ENCODE measurements at places on chromosomes 4 and X.

DNA sequence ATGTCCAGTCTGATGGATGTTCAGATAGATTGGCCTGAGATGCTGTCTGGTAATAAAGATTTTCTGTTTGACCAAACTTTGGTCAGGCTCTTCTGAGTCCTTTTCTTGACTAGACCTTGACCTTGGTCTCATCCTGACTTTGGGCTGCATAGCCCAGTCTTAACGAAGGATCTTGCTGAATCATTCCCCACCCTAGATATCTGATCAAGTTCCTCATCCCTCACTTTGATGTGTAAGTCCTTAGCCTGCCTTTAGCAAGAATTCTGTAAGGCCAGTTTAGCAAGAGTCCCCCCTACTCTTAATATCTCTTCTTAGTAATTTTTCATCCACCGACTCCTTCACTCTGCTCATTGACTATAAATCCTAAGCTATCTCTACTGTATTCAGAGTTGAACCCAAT lies 244.4 kb upstream of the JADE1 start:
- no peak for DNase-seq

DNA sequence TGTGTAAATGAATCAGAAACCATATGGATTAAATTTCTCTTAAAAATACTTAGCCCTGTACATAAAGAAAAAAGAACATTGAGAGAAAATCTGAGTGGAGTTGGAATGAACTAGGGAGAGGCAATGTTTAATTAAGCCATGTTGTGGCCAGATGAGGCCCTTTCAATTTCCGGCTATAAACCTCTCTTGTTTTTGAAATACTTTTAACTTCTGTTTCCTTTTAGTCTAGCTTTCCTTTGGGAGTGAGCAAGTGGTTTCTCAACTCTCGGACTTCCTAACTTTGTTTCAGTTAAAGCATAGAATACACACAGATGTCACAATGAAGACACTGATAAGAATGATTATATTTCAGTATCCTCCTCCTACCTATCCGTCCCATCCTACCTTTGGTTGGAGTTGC lies 197.2 kb downstream of the ARHGAP24 start:
- no peak for DNase-seq

- no peak for DNase-seq
These were observed 125.0 kb downstream of the AKAP4 start for GRCh38 chrX:50075630-50076339.

GRCh38 chrX:136764206-136764605 lies 16.5 kb downstream of the ARHGEF6 start:
- no peak for DNase-seq

- DNase-seq, result no peak
These were observed 472.7 kb downstream of the ARAP2 start for GRCh38 chr4:35771571-35771970.

DNA sequence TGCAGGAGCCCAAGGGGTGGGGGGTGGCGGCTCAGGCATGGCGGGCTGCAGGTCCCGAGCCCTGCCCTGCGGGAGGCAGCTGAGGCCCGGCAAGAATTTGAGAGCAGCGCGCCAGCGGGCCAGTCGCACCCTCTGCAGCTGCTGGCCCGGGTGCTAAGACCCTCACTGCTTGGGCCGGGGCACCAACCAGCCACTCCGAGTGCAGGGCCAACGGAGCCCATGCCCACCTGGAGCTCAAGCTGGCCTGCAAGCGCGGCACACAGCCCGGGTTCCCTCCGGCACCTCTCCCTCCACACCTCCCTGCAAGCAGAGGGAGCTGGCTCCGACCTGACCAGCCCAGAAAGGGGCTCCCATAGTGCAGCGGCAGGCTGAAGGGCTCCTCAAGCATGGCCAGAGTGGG lies 758.2 kb upstream of the INTU start:
- DNase-seq, result no peak
